Aortic smooth muscle cell (primary cell): ENCODE measurements at places on chromosomes 4 and X. TPM values are rescaled to one million over a fixed set of nuclear protein-coding genes. Genes with fewer than 3 reads are reported as not detected.

FRG2 gene
- not detected in 2 replicates for total RNA-seq

CXCL1 gene
- 1.3 and 4.5 TPM in 2 replicates for total RNA-seq

CRMP1 gene
- 0.06 and 0.13 TPM in 2 replicates for total RNA-seq

ARHGAP6 gene
- 9.9 and 11.0 TPM in 2 replicates for total RNA-seq

RHOXF2 gene
- not detected in 2 replicates for total RNA-seq

NSDHL gene
- total RNA-seq, result 16.5 and 17.3 TPM in 2 replicates

CSAG1 gene
- total RNA-seq, result not detected in 2 replicates

UGT2A2 gene
- not detected in 2 replicates for total RNA-seq

TRMT10A gene
- total RNA-seq, result 5.7 and 7.5 TPM in 2 replicates

CCDC110 gene
- total RNA-seq, result 2.1 and 2.7 TPM in 2 replicates
